ENCODE measurements at places on chromosomes 5 and 9.
A peak's percentile ranks its signal among the peaks of the same experiment; 100 is the strongest.

GRCh38 chr5:40355846-40356245, 323.9 kb upstream of the PTGER4 start:
- DNase-seq: no peak

GRCh38 chr5:168765551-168766425, 186.6 kb upstream of the PANK3 start:
- no peak for DNase-seq

- no peak for DNase-seq
Observed at GRCh38 chr5:83001796-83002381, 75.3 kb downstream of the TMEM167A start.

DNA sequence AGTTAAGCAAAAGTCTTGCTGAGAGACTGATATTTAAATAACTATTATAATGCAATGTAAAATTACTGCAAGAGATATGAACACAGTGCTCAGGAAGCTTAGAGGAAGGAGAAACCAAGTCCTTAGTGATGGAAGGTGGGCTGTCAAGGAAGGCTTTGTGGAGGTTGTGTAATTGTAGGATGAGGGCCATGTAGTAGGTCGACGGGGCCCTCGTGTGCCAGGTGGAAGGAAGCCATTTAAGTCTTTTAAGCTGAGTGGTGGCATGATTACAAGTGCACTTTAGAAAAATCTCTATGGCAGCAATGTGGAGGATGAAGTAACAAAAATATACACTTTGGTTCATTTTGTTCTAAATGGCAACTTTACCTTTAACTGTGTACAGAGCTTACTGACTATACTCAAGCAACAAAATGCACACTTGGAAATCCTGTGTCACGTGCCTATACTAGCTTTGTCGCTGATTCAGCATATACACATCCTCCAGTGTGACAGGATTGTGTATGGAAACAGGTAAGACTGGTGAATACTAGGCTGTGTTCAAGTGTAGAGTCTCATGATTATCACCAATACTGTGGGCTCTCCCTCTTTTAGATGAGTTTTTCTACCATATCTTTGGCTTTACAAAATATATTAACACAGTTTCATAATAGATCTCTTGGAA, 78.6 kb downstream of the TMC1 start:
- DNase-seq: no peak

DNA sequence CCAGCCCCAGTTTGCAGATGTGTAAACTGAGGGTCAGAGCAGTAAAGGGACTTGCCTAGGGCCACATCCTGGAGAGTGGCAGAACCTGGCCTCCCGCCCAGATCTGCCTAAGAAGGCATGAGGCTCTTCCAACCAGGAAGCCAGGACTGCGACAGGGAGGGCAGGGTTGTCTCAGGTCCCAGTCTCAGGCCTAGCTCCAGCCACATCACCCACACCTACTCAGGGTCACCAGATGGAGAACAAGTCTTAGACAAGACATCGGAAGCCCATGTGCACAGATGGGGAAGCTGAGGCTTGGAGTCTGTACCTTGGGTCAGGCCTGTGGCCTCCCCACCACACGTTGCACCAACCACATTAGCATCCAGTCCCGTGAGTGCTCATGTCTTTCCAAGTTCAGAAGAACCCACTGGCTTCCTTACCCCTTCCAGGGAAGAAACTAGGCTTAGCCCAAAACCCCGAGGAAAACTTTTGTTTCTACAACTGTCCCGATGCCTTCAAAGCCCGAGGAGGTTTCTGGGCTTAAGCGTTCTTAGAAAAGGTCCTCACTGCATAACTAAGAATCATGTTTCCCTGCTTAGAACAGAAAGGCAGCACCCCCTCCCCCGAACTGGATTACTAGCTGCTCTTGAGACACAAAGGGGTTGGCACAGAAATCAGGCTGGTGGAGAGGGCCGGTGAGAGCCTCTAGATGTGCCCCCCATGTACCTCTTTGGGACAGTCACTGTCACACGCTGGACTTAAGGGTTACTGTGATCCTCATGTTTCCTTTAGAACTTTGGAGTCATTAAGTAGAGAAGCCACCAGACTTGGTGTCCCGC, 2.2 kb downstream of the FAM78A start:
- DNase-seq: no peak

DNA sequence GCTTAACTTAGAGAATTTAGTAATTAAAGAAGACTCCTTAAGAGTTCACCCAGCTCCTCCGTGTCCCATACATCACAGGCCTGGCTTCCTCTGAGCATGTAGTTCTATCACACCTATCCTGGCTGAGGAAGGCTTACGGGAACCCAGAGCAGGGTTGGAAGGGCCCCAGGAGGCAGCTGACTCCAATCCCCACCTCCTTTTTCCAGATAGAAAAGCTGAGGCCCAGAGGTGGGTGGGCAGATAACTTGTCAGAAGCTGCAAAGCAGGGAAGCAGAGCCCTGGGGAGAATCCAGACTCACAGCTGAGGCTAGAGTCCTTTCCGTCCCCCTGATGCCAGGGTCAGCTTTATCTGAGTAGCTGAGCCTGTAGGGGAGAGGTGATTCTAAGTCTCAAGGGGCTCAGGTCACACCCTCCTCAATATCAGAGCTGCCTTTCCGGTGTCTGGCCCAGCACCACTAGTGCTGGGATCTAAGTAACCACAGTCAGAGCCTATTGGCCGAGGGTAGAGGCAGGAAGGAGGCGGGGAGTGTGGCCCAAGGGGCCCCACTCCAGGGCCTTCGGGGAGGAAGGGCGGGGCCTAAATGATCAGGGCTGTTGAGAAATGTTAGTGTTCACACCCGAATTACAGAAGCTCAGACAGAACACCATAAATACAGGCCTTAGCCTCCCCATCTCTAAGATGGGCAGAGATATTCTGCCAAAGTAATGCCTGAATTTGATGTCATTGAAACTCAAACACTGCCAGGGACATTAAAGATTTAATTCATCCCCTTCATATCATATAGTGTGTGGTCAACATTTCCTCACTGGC, 9.9 kb downstream of the CCDC69 start:
- peak; percentile 40 for DNase-seq

DNA sequence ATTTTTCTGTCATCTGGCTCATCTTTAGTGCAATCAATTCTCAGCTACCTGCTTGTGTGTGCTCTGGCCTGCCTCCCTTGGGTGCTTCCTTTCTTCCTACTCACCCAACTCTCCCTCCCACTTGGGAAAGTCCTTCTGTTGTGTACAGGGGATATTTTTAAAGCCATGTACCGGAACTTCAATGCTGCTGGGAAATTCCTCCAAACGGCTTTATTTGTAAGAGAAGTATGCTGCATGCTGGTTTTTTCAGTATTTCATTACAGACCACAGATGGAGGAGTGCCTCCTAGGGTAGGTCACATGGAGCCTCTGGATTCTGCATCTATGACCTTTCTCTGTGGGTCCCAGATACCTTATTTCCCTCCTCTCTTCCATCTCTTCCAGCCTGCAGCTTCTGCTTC, 5.4 kb upstream of the HMHB1 start:
- DNase-seq: no peak

GRCh38 chr9:133682818-133683585, 46.8 kb downstream of the DBH start:
- no peak for DNase-seq

- DNase-seq: no peak
Observed at GRCh38 chr5:169997798-169998197, 17.5 kb upstream of the INSYN2B start.

- no peak for DNase-seq
Observed at GRCh38 chr9:116855881-116856662, 169.0 kb downstream of the TRIM32 start.

DNA sequence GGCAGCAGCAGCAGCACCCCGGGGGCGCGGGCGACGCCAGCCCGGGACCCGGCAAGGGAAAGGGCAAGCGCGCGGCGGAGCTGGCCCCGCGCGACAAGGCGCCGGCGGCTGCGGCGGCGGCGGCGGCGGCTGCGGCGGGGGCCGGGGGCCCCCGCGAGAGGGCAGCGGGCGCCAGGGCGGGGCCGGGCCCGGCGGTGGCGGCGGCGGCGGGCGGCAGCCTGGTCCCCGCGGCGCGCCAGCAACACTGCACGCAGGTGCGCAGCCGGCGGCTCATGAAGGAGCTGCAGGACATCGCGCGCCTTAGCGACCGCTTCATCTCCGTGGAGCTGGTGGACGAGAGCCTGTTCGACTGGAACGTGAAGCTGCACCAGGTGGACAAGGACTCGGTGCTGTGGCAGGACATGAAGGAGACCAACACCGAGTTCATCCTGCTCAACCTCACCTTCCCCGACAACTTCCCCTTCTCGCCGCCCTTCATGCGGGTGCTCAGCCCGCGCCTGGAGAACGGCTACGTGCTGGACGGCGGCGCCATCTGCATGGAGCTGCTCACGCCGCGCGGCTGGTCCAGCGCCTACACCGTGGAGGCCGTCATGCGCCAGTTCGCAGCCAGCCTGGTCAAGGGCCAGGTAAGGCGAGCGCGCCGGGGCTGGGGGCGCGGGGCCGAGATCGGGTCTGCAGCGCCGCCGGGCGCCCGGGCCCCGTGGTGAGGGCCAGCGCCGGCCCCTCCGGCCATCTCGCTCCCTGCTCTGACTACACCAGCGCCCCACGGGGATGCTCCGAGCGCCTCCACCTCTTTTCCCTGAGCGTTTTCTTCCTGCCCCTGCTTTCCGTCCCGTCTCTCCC, at the start of gene UBE2QL1:
TSS of gene UBE2QL1 (plus strand) at position 238 of the 843 bp plus-strand sequence. CDS start at position 273, 35 bp downstream.
- DNase-seq: no peak

GRCh38 chr5:23352446-23352845, 155.0 kb upstream of the PRDM9 start:
- no peak for DNase-seq

- no peak for DNase-seq
Observed at GRCh38 chr9:130982636-130983358, 26.2 kb upstream of the LAMC3 start.

- DNase-seq: no peak
Observed at GRCh38 chr5:111585291-111585690, 73.0 kb upstream of the STARD4 start.

GRCh38 chr9:119195521-119195920, 173.7 kb downstream of the BRINP1 start:
- no peak for DNase-seq
